ENCODE measurements at places on chromosomes 3 and 15. TPM values are rescaled to one million over a fixed set of nuclear protein-coding genes. Genes with fewer than 3 reads are reported as not detected.

- peak; percentile 31 for DNase-seq
Observed at GRCh38 chr3:171871392-171872274, 28.5 kb downstream of the TMEM212 start.

The PLSCR4 gene
- total RNA-seq, result 81.5 TPM

DNA sequence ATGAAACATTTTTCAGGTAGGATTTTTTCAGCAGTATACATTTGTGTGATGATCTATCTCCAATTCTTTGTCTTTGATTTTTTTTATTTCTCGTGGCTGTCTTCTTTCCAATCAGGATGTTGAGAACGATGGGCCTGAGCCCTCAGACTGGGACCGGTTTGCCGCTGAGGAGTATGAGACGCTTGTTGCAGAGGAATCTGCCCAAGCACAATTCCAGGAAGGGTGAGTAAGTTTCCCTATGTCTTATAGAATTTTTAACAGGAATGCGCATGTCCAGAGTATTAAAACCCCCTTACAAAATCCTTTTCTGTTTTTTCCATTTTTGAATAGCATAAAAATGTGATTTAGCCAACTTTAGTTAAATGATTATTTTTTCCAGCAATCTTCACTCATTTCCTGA, 90.0 kb downstream of the MSL2 start:
- DNase-seq, result peak; percentile 77

GRCh38 chr15:32843219-32843815, 125.5 kb downstream of the GREM1 start:
- no peak for DNase-seq

The PLIN1 gene
- total RNA-seq, result 0.12 TPM

- DNase-seq, result no peak
Observed at GRCh38 chr3:53807117-53807810, 39.0 kb downstream of the CHDH start.

- DNase-seq, result peak; percentile 100
Observed at GRCh38 chr3:124772081-124772831, 42.0 kb downstream of the UMPS start.

Data from endothelial cell of umbilical vein (primary cell).